ENCODE measurements at places on chromosomes 11 and 22. TPM values are rescaled to one million over a fixed set of nuclear protein-coding genes. Genes with fewer than 3 reads are reported as not detected.

GRCh38 chr11:199782-200181 is 6.9 kb downstream of the SCGB1C1 start:
- DNase-seq = no peak

DNA sequence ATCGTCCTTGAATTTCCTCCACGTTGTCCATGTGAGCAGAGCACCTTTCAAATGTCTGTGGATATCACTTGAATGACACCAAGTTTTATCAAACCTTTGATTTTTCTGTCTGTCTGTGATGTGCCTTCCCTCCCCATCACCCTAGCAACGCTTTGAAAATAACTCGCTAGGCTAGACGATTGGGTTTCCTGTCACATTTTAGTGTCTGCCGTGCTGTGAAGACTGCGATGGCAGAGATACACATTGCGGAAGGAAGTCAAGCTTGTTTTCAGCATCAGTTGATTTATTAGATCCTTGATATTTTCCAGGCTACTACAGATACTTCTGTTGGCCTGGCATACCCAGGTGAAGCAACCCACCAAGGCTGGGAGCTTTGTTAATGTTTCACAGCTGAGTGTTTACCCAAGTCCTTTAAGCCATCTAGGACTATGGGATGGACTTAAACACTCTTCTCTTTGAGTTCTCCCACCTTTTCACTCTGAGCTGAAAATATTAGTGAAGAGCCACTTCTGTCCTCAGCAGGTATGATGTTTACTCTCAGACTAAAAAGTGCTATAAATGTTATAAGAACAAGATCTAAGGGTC is 93.6 kb upstream of the CD44 start:
- DNase-seq = no peak

DNA sequence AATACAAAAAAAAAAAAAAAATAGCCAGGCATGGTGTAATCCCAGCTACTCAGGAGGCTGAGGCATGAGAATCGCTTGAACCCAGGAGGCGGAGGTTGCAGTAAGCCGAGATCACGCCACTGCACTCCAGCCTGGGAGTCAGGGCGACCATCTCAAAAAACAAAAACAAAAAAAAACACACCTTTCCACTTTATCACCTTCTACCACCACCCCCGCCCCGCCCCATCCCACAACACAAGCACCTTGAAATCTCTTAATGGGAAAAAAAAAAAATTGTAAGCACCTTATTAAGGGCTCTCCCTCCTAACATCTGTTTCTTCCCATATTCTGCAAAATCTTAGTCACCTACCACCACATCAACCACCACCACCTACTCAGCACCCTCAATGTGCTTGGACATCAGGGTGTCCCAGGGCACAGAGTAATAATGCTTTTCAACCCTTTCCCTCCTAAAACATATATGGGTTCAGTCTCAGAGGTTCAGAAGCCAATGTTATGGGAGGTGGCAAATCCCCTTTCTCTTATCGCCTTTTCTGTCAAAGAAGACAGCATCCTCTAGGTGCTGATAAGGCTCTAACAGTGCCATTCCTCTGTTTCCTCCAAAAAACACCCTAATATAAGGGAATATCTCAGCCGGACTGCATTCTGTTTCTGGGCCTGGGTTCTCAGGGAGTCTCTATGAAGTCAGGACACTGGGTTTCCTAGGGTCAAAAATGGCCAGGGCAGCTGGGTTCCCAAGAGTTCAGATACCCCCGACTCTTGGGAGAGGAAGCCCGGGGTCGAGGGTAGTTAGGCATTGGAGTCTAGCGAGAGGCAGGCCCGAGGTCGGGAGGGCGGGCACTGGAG is 718 bp downstream of the INTS5 start:
- no peak for DNase-seq

DNA sequence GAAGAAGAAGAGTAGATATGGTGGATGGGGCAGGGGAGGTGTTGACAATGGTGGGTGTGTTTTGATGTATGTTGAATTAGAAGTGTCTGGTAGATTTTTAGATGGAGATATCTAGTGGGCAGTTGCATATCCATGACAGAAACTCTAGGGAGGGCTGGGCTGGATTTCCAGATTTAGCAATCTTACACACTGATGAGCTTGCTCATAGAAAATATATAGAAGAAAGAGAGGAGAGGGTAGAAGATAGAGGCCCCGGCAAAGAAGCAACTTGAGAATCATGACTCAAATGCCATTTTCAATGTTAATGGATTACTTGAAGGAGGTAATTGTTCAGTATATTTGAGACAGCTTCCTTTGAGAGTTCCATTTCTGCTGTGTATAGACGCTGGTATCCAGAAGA is 8.2 kb downstream of the REXO2 start:
- no peak for DNase-seq

- DNase-seq = no peak
These were observed 930.4 kb downstream of the OPCML start for GRCh38 chr11:132601875-132602274.

DNA sequence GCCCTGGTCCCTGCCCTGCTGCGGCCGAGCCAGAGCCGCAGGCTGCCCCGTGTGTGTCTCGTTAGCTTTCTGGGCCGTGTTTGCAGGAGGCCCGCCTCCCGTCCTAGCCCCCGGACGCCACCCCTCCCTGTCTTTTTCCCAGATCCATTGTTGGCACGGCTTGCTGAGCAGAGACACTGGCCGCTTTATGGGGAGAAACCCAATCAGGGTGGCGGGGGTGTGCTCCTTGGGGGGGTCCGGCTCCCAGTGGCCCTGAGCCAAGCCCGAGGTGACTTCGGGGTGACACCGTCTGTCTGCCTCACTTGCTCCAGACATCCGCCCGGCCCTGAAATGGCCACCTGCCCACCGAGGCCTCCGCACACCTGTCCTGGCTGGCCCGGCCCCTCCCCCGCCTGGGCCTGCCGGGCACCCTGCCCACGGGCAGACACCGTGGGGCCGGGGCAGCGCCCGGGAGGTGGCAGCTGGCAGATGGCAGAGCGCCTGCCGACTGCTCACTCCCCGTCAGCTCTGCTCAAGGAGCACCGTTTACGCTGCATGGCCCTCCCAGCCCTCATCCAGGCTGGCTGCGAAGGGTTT is 43.1 kb upstream of the PPARA start:
- DNase-seq = no peak

GRCh38 chr11:126392633-126393013 is 37.1 kb downstream of the ST3GAL4 start:
- no peak for DNase-seq

DNA sequence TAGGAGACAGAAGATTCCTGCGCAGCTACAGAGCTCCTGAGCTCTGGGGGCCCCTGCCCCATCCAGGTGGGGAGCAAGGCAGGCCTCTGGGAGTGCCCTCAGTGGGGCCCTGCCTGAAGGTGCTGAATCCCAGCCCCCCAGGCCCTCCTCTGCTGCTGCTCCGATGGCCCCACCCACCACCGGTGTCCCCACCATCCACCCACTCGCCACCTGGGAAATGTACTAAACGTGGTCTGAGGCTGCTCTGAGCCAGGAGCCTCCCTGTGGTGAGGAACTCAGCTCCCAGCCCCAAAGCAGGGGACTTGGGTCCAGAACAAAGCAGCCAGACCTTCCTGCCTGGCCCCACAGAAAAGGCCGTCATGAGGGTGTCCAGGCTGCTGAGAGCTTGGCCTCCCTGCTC is 289.4 kb downstream of the CTTN start:
- no peak for DNase-seq

DNA sequence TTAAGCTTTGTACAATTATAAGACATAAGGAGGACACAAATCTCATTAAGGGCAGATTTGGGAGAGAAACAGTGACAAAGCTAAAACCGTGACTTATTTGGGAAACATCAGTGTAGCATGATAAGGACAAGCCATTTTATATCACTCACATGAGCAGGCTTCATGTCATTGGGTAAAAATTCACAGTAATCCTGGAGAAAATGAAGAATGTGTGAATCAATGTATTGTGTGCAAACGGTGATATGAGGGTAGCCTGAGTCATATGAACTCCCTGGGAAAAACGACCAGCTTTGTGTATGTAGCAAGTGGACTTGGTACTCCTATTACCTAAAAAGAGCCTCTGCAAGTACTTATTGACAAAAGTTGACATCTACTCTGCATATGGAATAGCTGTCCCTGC is 6.0 kb upstream of the TRIM34 start:
- DNase-seq = no peak

- no peak for DNase-seq
These were observed 18.4 kb upstream of the MYOD1 start for GRCh38 chr11:17700991-17701390.

GRCh38 chr11:108873310-108873709 is 208.4 kb downstream of the DDX10 start:
- DNase-seq = no peak

GRCh38 chr11:35994421-35994820 is 50.6 kb downstream of the LDLRAD3 start:
- no peak for DNase-seq

GRCh38 chr11:115706626-115707135 is 202.5 kb upstream of the CADM1 start:
- DNase-seq = no peak

DNA sequence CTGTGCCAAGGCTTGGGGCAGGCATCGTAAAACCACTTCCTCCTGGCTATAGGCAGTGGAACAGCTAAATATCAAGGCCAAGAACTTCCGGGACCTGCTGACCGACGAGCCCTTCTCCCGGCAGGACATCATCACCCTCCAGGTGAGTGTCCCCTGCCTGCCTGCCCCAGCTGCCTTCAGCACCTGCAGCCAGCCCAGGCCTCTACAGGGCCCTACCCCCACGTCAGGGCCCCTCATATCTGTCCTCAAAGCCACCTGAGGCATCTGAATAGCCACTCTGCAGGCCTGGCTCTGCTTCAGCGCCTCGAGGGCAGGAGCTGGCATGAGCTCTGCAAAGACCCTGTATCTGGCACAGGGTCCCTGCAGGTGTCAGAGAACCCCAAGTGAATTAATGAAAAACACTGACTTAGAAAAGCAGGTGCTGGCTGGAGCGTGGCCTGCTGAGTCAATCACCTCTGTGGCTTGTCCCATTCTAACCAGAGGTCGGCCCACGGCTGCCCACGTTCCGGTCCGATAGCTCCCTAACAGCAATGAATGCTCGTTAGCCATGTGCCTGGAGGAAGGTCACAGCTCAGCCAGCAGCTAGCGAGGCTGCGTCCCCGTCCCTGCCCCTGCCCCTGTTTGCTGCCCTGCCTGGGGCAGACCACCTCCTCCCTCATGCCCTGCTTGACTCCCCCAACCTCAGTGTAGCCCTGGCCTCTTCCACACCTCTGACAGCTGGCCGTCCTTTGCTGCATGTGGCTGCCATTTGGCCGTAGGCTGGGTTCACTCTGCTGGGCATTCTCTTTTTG is 16.8 kb downstream of the PPIL2 start:
- DNase-seq = no peak

Gene HPS5
- total RNA-seq = 10.5 TPM

Gene PIWIL4
- total RNA-seq = 1.1 TPM

Gene RAG1
- 3.8 TPM for total RNA-seq

Gene DNHD1
- total RNA-seq = 5.1 TPM

Gene GRM5
- 0.05 TPM for total RNA-seq

Gene SLC16A8
- not detected for total RNA-seq

Data from glomerular endothelial cell (primary cell).